Mucosa of descending colon (tissue), 3 donors: ENCODE measurements at places on chromosomes 11 and 22.

DNA sequence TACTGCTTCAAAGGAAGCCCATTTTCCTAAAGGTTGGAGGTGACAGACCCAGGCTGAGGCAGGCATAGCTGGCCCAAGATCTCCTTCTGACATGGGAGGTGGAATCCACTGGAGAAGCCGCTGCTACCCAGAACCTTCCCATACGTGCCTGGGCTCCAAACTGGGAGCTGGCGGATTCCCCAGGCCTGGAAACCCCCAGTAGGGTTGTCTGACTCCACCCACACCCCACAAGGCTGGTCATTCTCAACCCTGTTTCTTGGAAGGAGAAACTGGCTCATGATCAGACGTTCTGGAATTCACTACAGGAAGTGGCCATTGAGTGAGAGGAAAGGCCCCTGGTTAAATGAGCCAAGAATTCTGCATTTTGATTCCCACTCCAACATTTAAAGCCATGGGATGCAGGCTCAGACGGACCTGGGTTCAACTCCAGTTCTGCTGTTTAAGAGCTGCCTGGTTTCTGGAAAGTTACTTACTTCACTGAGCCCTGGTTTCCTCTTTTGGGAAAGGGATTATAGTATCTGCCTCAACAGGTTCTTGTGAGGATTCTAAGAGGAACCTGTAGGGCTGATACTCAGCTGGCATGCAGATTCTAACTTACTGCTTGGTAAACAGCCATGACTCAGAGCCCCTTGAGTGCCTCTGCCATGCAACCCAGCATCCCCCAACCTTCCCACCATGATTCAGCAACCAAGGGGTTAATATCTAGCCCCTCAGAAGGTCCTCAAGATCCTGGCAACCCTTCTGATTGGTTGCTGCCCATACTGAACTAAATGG is 19.4 kb upstream of the TSKU start:
- DNase-seq = no peak

DNA sequence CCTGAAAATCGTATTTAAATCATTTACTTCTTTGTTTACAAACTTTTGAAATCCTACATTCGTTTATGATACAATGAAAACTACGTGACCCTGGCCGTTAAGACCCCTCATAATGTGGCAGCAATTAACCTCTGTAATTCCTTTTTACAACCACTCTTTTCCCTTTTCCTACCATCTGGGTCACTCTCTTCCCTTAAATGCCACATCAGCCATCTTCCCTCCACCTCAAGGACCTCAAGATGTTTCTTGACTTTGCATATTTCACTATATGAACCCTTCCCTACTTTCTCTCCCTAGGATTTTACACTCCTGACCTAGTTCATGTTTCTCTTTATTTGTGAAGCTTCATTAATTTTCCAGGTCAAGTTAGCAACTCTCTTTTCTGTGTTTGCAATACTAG is 26.8 kb downstream of the OR2AG2 start:
- no peak for DNase-seq

DNA sequence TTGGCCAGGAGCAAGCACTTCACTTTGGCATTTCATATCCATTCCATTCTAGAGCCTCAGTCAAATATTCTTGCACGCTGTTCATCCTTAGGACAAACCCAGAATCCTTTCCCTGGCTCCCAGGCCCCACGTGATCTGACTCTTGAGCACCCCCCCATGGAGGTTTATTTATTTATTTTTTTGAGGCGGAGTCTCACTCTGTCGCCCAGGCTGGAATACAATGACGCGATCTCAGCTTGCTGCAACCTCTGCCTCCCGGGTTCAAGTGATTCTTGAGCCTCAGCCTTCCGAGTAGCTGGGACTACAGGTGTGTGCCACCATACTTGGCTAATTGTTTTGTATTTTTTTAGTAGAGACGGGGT is 12.7 kb upstream of the TSGA10IP start:
- no peak for DNase-seq

DNA sequence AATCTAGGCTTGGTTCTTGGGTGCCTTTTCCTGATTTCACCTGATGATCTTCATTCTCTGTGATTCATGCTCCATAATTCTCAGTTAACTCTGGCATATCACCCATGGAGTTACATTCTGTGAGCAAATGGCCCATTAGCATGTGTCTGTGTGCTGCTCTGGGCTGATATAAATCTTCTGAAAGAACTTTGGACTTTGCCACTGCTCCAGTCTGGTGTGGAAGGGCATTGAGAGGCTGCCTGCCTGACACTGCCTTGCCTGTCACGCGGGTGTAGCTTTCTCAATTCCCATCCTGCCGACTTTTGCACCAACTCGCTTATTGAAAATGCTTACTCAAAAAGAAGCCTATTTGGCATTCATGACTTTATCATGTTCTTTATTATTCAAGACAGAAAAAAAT is 42.2 kb downstream of the FAT3 start:
- peak; percentile 17 for DNase-seq

GRCh38 chr11:133271206-133271605 is 261.1 kb downstream of the OPCML start:
- no peak for DNase-seq

DNA sequence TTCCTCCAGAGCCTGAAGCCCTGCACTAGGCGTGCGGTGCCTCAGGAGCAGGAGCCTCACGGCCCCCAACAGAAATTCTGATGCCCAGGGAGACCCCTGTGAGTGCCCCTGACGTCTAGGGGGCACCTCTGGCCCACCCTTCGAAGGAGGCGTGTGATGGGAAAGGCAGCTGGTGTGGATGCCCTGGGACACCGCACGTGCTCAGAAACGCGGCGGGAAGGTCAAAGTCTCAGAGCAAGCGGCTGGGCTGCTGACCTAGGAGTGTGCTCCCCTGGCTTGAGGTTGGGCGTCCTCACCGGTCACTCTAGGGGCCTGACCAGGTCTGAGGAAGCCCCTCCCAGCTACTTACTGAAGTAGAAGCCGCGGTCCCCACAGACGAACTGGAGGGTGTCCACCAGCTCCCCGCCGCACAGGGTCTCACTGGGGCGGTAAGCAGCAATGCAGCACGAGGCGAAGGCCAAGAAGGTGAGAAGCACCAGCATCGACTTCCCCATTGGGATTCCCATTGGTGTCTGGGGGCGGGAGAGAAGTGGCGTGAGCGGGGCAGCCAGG is 4.1 kb downstream of the IGF2 start:
- DNase-seq = no peak

DNA sequence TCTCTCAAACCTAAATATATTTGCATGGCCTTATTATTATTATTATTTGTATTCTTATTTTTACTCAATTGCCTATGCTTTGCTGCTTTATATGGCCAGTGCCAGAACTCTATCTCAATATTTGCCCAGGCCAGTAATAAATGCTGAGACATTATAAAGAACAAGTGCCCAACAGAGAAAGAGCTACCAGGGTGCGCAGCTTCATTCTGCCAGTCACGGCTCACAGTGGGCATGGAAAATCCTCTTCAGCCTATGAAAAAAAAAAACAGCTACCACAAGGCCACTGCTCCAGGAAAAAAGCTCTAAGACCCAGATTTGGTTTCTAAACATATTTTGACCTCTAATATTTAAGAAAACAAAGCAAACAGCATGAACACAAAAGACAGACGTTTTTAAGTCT is 1223.6 kb downstream of the LRRC4C start:
- no peak for DNase-seq

GRCh38 chr11:46414466-46414796 is 22.9 kb upstream of the CHRM4 start:
- DNase-seq = no peak
